ENCODE measurements at places on chromosomes 1 and 21. TPM values are rescaled to one million over a fixed set of nuclear protein-coding genes. Genes with fewer than 3 reads are reported as not detected.

DNA sequence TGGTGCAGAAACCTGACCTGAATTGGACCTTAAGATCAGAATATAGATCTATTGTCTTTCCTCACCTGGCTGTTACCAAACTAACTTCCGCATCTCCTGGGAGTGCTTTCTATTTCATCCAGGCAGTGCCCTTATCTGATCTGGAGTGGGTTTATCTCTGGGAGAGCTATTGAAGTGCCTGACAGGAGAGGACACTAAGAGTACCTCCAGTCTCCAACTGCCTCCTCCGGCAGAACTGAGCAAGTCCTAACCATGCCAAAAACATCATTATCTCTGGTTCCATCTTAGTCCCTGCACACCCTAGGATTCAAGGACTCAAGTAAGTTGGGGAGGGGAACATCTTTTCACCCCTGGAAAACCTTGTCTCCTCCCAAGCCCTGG, 12.4 kb upstream of the KCNJ15 start:
- no peak for DNase-seq

DNA sequence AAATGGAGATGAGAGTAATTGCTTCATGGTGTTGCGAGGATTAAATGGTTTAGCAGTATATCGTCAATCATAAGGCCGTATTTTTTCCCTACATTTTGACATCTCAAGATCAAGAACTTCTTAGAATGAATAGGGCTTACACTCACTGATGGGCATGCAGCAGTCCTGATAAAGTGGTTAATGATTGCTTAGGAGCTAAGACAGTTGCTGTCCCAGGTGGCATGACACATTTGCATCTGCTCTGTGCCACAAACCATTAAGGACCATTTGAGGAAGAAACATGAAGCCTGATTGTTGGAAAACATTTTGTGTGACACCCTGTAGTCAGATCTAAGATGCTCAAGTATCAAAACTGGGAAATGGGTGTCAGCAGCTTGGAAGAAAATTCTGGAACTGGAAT, 81.0 kb upstream of the SGIP1 start:
- no peak for DNase-seq

GRCh38 chr1:216641669-216642460, 81.4 kb downstream of the ESRRG start:
- no peak for DNase-seq

LIN28A gene
- polyA plus RNA-seq, result not detected
